Erythroblast (primary cell): ENCODE measurements at places on chromosomes 16 and 17.

DNA sequence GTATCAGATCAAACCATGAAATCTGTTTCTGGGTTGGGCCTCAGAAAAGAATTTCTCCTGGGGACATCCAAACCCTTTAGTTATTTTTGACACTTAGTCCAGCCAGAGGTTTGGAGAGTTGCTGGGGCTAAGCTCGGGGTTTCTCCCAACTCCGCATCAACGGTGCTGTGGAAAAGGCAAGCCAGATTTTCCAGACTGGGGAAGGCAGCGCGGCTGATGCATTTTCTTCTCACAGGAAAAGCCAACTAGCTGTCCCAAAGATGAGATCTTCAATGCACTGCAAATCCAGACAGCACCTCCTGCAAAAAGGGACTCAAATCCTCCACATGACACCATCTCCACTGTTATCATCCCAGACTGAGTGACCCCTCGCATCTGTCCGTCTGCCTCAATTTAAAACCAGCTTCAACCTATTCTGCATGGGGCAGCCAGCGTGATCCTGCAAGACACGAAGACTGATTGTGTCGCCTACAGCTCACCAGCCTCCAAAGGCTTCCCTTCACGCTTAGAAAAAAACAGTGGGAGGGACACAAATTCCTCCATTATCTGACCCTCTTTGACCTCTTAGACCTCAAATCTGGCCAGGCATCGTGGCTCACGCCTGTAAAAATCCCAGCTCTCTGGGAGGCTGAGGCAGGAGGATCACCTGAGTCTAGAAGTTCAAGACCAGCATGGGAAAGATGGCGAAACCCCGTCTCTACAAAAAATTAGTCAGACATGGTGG is 62.0 kb downstream of the GAS7 start:
- DNase-seq, result no peak

GRCh38 chr16:11386791-11387546 is 41.7 kb downstream of the RMI2 start:
- peak; percentile 32 for DNase-seq

DNA sequence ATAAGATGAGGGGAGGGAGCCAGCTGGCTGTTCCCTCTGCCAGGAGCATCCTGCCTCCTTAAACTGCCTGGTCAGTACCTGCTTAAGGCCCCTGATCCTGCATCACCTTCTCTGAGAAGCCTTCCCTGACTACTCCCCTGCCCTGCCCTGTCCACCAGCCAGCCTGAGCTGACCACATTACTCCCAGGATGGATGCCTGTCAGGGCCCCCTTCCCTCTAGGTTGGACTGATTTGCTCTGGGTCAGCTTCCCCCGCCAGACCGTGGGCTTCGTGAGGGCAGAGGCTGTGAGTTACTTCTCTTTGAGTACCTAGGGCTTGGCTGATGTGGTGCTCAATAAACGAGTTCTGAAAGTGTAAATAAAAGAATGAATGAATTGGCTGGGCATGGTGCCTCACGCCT is 63.3 kb downstream of the WSB1 start:
- no peak for DNase-seq

DNA sequence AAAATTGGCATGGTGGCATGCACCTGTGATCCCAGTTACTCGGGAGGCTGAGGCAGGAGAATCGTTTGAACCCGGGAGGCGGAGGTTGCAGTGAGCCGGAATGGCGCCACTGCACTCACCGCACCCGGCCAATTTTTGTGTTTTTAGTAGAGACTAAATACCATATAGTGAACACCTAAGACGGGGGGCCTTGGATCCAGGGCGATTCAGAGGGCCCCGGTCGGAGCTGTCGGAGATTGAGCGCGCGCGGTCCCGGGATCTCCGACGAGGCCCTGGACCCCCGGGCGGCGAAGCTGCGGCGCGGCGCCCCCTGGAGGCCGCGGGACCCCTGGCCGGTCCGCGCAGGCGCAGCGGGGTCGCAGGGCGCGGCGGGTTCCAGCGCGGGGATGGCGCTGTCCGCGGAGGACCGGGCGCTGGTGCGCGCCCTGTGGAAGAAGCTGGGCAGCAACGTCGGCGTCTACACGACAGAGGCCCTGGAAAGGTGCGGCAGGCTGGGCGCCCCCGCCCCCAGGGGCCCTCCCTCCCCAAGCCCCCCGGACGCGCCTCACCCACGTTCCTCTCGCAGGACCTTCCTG is at the start of gene HBQ1:
TSS of gene HBQ1 (plus strand) at position 359 of the 575 bp plus-strand sequence. CDS start at position 387, 28 bp downstream.
- DNase-seq, result peak; percentile 88

DNA sequence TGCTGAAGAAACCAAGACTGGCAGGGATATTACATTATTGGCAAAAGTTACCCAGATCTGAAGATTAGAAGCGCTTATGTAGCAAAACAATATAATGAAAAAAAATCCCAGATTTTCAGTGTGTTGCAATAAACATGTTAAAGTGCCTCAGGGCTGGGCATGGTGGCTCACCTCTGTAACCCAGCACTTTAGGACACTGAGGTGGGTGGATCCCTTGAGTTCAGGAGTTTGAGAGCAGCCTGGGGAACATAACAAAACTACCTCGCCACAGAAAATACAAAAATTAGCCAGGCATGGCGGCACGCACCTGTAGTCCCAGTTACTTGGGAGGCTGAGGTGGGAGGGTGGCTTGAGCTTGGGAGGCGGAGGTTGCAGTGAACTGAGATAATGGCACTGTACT is 6.8 kb downstream of the ZNF207 start:
- DNase-seq, result no peak

DNA sequence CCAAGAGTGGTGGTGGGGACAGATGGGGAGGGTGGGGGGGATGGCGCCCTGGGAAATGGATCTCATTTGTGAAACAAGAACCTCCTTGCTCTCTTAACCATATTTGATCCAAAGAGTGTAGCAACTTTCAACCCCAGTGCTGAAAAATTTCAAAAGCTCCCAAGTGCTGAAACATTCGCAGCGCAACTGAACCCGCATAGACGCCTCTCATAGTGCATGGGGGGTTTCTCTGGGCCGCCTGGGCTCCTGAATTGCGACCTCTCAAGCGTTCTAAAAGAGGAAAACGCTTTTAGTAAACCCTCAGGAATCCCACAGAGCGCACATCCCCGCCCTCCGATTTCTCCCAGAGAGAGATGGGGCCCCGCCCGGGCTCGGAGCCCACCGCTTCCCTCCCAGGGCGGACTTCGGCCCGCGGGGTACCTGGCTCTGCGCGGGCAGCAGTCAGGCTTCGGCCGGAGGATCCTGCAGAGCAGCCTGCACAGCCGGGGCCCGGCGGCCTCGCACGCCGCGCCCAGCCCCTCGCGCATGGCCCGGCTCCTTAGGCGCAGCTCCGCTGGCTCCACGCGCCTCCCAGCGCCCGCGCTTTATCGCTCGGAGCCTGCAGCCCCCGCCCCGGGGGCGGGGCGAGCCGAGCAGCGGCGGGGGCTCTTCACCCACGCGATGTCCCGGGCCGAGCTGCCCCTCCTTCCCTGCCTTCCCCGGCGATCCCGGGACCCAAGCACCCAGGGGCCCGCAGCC is 7.0 kb downstream of the NOS2 start:
- DNase-seq, result peak; percentile 8

GRCh38 chr16:81004646-81005353 is 1.9 kb downstream of the CMC2 start:
- DNase-seq, result peak; percentile 67

GRCh38 chr16:54362591-54363206 is 76.1 kb upstream of the IRX3 start:
- no peak for DNase-seq

DNA sequence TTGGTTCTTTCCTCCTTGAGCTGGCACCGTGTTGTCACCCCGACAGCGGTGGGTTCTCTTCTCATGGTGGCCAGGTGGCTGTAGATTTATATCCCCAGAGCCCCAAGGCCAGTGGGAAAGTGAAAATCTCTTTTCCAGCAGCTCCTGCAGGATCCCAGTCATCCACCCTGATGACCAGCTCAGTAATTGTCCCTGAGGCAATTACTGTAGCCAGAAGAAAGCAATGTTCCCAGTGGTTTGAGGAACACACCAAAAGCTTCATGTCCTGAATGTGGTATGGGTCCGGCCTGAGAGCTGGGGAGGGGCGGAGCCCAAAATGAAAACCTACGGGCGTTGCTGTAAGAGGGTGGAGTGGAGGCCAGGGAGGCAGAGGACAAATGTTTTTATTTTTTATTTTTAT is 69.0 kb downstream of the WSB1 start:
- DNase-seq, result no peak

DNA sequence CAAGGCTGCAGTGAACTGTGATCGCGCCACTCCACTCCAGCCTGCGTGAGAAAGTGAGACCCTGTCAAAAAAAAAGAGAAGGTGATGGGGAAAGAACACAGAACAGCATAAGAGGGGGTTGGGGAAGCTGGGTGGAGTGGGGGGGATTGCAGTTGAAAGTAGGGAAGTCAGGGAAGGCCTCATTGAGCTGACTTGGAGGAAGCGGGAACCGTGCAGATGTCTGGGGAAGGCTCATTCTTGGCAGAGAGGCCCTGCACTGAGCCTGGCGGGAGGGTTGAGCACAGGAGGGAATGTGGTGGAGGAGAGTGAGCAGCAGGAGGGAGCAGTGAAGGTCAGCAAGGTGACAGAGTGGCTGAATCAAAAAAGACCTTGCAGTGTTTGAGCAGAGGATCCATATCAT is 26.9 kb downstream of the IL4R start:
- DNase-seq, result no peak

- no peak for DNase-seq
Observed at GRCh38 chr16:80947708-80948625, 58.7 kb downstream of the CMC2 start.

- DNase-seq, result no peak
Observed at GRCh38 chr16:47309581-47310312, 151.1 kb downstream of the ITFG1 start.

DNA sequence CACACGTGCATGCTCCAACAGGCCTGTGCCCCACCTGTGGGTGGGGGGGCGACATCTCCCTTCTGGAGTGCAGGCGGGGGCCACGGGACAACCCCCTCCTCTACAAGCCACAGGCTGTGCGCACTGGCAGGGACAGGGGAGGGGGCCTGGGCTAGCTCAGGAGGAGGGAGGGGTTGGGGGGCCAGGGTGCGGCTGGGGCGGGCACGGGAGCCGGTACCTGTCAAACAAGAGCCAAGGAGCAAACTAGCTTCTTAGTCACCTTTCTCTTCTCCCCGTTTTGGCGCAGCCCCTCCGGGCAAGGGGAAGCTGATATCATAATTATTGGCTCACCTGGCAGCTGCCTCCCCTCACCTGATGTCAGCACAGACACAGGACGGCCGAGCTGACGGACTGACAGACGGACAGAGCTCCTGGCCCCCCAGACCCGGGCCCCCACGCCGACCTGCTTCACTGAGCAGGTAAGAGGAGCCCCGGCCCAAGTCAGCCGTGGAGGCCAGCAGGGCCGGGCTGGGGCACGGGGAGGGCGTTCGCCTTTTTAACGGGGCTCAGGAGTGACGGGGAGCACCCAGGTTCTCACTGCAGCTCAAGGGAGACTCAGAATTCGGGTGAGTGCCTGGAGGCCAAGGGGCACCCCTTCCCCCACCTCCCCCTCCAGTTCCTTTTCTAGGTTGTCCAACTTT is at the start of gene FOXN1:
TSS of gene FOXN1 (plus strand) at position 363 of the 680 bp plus-strand sequence. CDS start 17,622 bp downstream, outside the sequence.
- DNase-seq, result no peak

DNA sequence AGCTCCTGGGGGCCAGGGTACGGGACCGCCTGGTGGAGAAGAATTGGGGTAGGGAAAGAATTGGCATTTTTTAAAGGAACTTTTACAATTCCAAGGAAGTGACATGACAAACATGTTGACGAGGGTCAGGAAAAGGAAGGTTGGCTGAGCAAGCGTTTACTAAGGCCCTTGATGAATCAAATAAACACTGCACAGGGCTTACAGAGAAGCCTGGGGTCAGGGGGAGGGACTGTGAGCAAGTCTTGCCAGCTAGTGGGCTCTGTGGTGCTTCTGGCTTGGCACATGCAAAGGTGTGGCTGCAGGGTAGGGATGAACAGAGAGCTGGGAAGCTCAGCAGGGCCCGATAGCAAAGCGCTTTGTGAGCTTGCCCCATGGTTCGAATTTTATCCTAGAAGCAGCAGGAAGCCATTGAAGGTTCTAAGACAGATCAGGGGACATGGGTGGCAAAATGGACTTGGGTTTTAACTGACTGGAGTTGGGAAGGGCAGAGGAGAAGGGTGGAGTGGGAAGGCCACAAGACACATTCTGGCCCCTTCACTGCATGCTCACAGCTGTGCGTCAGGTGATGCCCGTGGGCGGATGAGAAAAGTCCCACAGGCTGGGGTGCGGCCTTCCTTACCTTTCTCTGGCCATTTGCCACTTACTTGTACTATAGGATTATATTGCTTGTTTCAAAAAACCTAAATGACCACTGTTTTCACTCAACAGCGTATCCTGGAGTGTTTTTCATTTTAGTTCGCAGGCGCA is 117.8 kb downstream of the SOCS1 start:
- no peak for DNase-seq

- DNase-seq, result no peak
Observed at GRCh38 chr17:43315858-43316521, 82.2 kb upstream of the RNU2-1 start.

DNA sequence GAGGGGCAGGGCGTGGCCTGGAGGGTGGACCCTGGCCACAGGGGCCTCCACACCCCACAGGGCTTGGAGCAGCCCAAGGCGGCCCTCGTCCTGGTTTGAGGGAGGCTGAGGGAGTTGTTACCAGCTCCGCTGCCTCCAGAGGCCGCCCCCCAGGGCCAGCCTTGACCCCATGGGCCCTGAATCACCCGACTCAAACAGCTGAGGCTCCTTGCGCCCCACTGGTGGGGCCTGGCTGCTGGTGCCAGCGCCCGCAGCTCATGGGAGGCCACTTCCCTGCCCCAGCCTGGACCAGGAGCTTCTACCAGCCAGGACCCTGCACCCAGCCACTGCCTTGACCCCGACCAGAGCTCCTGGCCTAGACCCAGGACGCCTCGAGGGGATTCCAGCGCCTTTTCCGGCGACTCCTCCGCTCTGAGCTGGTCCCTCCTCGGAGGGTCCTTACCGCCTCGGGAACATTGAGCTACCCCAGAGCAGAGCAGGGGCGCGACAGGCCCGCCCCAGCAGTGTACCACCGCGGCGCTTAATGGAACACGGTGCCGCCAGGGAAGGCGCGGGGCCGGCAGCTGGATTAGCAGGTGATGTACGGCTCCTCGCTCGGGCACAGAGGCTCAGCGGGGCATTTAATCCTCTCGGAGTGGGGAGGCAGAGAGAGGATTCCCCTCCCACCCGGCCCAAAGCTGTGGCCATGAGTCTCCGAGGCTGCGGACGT is 37.2 kb downstream of the GSE1 start:
- no peak for DNase-seq

- DNase-seq, result no peak
Observed at GRCh38 chr16:46658925-46659324, 30.1 kb downstream of the VPS35 start.
